Activated naive CD4-positive, alpha-beta T cell treated with anti-CD3 and anti-CD28 coated beads, Interleukin-2, amount 10 ng/mL, durations not matched to agents 7 days and 5 days (primary cell): ENCODE measurements at places on chromosomes 7 and 10.

- no peak for DNase-seq
These were observed 983 bp downstream of the TNRC18 start for GRCh38 chr7:5422396-5423305.

DNA sequence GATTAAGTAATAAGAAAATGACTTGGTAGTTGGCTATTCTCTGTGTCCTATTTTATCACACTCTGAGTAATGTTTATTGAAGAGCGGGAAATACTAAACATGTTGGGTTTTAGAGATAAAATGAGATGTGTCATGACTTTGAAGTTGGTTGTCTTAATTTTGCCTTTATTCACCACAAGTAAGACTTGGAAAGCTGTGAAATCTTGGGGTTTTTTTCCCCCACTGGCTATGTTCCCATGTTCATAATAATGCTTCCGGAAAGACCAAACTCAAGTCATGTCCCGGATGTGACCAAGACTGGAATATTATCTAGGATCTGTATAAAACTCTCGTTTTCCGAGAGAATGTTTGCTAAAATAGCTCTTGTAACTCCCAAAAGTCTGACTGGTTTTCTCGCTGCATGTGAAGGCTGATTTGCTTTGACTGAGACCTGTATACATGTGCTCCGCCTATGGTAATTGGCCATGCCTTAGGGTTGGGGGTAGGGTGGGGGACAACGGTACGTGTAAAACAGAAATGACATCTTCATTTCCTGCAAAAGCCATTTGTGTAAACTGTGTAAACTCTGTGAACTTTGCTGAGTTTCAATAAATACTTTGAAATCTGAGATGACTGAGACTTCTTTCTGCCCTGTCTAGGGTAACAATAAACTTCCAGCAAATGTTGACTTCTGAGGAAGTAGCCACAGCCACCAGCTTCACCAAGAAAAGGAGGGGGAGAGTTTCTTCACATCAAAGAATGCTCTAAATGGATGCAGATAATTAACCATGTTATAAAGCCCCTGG lies 169.6 kb downstream of the ZNF365 start:
- no peak for DNase-seq

DNA sequence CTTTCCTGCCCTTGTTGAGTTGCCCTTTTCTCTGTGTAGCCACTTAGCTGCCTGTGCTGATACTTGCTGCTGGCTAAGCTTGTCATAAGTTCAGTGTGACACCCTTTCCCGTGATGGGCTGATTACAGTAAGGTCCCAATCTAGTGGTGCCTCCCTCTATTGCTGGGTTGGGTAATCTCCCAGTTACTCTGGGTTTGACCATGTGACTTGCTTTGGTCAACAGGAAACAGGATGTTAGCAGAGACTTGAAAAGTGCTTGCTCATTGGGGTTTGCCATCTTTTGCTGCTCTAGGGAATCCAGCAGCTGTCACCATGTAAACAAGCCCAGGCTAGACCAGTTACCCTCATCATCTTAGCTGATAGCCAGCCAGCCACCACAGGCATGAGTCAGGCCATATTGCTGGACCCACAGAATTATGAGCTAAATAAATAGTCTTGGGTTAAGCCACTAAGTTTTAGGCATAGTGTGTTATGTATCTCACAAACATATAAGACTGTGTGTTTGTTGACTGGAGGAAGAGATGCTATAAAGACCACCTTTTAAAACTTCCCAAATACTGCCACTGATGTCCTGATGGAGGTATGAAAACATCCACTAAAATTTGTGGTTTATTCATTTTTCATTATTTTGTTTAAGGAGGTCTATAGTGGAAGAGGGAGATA lies 4.0 kb upstream of the LEP start:
- peak; percentile 50 for DNase-seq

DNA sequence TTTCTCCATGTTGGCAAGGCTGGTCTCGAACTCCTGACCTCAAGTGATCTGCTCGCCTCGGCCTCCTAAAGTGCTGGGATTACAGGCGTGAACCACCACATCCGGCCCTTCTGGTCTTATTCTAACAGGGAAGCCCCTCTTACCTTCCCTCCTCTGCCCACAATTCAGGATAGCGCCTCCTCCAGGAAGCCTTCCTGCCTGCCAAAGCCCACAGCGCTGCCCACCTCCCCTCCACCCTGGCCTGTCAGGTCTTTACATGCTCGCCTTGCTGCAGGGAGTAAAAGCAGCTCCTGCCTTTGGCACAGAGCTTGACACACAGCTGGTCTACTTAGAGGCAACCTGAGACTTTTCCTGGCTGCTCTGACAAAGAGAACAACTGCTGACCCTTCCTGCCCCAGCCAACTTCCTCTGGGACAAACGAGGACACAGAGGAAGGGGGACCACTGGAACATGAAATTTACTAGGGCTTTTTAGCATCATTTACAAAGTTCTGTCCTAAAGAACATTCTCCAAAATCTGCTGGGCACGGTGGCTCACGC lies 13.2 kb downstream of the MLXIPL start:
- DNase-seq, result no peak

GRCh38 chr10:9781666-9782065 lies 1236.0 kb upstream of the CELF2 start:
- DNase-seq, result no peak

GRCh38 chr10:22643116-22643515 lies 71.3 kb downstream of the PIP4K2A start:
- no peak for DNase-seq

- DNase-seq, result no peak
These were observed 44.1 kb downstream of the SP4 start for GRCh38 chr7:21472029-21472428.

GRCh38 chr10:101686133-101686925 lies 8.6 kb downstream of the FBXW4 start:
- no peak for DNase-seq

DNA sequence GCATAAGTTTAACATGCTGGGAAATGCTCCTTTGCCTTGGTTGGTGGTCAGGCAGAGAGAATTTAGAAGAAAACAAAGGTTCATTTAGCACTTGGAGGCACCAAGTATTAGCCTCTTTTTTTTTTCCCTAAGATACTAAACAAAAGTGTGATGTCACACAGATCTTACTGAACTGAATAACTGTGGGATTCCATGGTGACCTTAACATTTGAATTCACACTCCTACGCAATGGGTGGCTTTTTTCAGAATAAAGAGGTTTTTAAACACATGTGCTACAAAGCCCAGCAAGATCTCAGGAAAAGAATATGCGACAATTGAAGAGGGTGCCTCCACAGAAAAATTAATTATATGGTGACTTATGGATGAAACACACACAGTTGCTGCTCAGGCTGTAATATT lies 133.4 kb upstream of the ABCB5 start:
- no peak for DNase-seq

DNA sequence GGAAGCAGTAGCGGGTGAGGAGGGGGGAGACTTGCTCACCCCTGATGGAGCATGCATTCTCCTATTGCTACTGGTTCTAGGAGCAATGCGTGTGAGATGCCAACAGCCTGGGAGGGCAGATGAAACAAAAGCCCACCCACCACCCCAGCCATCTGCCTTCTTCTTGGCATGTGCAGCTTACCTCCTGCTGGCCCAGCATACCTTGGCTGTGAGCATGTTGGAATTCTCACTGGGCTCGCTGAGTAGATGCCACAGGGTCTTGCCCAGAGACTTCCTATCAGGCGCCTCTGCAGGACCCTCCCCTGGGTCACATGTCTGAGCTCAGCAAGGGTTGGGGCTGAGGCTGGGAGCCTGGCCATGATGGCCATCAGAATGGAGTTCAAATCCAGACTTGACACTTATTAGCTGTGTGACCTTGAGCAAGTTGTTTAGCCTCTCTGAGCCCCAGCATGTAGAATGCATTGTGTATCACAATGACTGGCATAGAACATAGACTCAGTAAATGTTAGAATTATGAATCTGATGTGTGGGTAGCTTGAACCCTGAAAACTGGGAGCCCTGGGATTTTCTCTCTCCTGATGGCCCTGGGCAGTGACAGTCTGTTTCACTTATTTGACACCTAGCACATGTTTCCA lies 38.2 kb downstream of the CDH23 start:
- peak; percentile 17 for DNase-seq

DNA sequence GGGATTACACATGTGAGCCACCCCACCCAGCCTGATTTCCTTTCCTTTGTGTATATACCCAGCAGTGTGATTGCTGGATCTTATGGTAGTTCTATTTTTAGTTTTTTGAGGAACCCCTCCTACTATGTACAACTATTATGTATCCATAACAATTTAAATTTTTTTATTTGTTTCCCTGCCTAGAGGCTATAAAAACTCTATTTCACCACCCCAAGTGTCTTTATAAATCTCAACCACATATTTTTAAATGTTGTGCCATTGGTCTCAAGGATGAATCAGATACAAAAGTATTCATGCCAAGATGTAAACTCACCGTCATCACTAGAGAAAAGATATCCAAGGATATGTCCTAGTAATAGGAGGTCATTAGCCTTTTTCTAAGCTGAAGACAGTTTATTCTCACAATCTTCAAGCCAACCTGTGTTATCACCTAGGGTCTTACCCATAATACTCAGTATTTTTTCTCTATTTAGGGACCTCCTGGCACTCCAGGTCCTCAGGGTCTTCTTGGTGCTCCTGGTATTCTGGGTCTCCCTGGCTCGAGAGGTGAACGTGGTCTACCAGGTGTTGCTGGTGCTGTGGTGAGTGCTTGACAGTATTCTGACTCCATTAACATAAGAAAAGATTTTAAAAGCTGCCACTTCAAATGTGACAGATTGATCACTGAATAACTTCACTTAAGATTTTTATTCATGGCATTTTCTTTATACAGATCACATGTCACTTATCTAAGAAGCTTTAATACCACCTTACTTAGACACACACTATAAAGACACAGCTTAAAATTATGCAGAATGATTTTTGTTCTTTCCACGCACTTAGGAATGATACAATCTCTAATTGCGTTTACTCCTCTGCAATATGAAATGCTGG lies 29.4 kb downstream of the COL1A2 start:
- no peak for DNase-seq

GRCh38 chr7:91083855-91084644 lies 180.2 kb upstream of the FZD1 start:
- no peak for DNase-seq

DNA sequence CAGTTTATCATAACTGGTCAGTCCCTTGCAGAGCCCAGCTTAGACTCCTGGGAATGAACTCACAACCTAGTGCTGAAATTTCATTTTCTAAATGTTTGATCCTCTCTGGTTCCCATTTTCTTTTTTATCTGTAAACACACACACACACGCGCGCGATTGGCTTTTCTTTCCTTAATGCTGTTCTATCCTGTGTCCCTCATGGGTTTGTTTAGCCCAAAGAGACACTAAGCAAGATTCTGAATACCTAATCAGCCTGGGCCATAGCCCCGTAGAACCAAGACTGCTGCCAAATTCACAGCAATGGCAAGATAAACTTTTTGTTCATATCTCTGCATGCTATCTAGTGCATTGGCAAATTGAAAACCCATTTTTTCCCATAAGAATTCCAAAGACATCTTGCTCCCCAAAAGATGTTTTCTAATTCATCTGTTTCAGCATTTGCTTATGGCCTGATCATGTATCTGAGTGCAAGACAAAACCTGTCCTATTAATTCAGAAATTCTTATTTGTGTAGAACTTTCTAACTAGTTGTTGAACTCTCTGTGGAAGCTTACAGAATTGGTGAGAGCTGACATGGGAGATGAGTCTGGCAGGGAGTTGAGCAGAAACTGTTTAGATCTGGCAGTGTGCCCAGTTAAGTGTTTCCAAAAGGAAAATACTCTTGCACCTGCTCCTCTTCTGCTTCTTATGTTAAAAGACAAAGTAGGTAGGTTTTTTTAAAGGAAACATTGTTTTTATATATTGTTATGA lies 1.8 kb upstream of the IFIT1 start:
- no peak for DNase-seq

DNA sequence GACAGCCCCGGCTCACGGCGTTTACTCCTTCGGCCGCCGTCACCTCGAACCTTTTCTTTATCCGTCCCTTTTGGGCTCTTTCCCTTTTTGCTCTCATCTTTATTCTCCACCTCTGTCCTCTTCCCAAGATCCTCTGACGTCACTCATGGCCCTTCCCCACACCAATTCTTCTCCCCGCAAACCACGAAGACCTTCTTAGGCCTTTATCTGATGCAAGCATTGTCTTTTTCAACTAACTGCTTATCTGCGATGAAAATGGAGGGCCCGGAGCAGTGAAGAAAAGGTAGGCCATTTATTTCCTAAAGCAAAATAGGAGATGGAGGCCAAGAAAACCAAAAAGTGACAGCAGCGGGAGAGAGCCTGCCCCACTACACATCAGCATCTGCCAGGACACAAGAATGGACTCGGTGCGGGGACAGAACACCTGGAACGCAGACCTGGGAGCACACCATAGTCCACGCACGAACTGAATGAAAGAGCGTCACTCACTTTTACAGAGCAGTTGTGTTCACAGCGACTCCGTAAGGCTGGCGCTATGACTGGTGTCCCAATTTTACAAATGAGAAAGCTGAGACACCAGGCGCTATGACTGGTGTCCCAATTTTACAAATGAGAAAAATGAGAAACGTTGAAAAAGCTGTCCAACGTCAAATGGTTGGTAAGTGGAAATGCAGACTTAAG lies 45.3 kb downstream of the ZNF777 start:
- DNase-seq, result no peak

GRCh38 chr10:16820018-16820417 lies 2.8 kb upstream of the RSU1 start:
- DNase-seq, result no peak

DNA sequence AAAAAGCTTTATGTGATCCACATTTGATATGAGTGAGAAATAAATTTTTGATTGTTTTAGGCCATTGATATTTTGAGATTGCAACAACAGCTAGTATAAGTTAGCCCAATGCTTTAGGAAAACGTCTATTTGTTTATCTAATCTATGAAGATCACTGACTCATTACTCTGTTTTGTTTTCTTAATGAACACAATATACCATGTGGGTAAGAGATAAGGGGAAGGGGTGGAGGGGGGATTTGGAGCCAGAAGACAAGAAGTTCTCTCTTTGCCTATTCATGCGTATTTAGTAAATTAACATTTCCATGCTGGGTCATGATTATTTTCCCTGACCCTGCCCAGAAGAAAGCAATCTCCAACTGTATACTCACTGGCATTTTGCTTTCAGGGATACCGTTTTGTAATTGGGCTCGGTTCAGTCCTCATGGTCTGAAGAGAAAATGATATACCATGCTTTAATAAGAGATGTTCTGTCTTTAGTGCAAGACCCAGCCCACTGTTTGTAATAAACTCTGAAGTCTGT lies 359.5 kb upstream of the NPSR1 start:
- DNase-seq, result no peak

DNA sequence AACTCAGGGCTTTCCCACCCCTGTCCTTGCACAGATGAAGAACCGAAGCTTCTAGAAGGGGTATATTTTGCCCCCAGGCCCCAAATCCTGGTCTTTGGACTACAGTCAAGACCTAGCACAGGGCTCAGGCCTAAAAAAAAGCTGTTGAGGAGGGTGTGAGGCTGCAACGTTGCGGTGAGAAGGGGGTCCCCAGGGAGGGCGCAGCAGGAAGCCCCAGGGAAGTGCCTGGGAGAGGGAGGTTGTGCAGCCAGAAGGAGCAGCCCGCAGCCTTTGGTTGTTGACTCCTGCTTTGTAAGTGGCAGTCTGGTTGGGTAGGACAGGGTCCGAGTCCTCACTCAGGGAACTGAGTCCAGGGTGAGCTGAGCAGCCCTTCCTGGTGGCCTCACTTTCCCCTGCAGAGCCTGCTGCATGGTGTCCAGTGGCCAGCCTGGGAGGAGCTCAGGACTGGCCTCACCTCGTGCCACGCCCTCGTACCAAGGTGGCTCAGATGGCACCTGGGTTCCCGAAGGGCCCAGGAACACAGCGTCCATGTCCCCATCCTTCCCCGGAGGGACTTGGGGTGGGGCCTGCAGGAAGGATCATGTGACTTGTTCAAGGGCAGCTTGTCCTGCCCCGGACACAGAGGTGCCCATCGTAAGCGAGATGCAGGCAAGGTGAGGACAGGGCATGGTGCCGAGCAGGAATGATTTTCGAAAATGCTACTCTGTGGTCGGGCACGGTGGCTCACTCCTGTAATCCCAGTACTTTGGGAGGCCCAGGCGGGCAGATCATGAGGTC lies 166.4 kb upstream of the TNRC18 start:
- DNase-seq, result no peak
